ENCODE measurements at places on chromosomes 12 and 14. TPM values are rescaled to one million over a fixed set of nuclear protein-coding genes. Genes with fewer than 3 reads are reported as not detected.

The AQP6 gene
- total RNA-seq: not detected

The TCL1A gene
- not detected for total RNA-seq

The OTOGL gene
- 0.04 TPM for total RNA-seq

The KLRF1 gene
- total RNA-seq: not detected

The GALNT16 gene
- 3.6 TPM for total RNA-seq

The SNRPF gene
- 119 TPM for total RNA-seq

Measured in A549 treated with DMSO at 1 μM for 4 hours (cell line).